T-helper 2 cell treated with Interferon-gamma antibody and Interleukin-4, amounts not matched to agents 100 ng/mL and 5 ng/mL, for 36 hours (primary cell): ENCODE measurements at places on chromosomes 7 and 10. TPM values are rescaled to one million over a fixed set of nuclear protein-coding genes. Genes with fewer than 3 reads are reported as not detected.

MRPS33 gene
- total RNA-seq: 65.0 and 65.6 TPM in 2 replicates

PRXL2A gene
- total RNA-seq: 8.5 and 11.5 TPM in 2 replicates

LRRC18 gene
- not detected in 2 replicates for total RNA-seq

CTTNBP2 gene
- not detected in 2 replicates for total RNA-seq

DBNL gene
- 166 and 173 TPM in 2 replicates for total RNA-seq

ANKRD2 gene
- total RNA-seq: 0.36 and 0.52 TPM in 2 replicates

HOGA1 gene
- total RNA-seq: not detected in 2 replicates

FOXI2 gene
- not detected in 2 replicates for total RNA-seq

UCN3 gene
- not detected in 2 replicates for total RNA-seq
